CD4-positive, alpha-beta T cell treated with Interleukin-4 for 4 hours (primary cell): ENCODE measurements at places on chromosomes 13 and 19.

DNA sequence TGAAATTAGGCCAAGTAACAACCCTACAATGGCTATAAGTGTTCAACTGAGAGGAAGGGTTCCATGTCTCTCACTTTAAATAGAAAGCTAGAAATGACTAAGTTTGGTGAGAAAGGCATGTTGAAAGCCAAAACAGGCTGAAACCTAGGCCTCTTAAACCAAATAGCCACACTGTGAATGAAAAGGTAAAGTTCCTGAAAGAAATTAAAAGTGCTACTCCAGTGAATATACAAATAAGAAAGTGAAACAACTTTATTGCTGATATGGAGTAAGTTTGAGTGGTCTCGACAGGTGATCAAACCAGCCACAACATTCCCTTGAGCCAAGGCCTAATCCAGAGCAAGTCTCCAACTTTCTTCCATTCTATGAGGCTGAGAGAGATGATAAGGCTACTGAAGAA lies 209.6 kb downstream of the KLF12 start:
- no peak for DNase-seq

DNA sequence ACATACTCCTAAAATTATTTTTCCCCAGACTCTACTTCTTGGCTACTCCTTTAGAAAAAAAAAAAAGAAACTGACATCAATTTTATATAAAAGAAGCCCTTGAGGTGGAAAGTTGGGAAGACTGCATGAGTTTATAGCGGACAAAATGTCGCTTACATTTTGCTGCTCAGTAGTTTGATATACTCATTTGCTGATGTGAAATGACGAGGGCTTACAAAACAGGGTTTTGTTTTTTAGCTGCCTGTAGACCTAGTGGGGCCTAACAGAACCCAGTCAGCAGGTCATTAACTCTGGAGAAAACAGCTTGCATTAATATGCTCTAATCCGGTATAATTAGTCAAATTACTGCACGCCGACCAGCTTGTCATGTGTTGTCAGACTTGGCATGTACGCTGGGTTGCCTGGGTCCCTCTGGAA lies 37.6 kb upstream of the MAB21L1 start:
- no peak for DNase-seq

DNA sequence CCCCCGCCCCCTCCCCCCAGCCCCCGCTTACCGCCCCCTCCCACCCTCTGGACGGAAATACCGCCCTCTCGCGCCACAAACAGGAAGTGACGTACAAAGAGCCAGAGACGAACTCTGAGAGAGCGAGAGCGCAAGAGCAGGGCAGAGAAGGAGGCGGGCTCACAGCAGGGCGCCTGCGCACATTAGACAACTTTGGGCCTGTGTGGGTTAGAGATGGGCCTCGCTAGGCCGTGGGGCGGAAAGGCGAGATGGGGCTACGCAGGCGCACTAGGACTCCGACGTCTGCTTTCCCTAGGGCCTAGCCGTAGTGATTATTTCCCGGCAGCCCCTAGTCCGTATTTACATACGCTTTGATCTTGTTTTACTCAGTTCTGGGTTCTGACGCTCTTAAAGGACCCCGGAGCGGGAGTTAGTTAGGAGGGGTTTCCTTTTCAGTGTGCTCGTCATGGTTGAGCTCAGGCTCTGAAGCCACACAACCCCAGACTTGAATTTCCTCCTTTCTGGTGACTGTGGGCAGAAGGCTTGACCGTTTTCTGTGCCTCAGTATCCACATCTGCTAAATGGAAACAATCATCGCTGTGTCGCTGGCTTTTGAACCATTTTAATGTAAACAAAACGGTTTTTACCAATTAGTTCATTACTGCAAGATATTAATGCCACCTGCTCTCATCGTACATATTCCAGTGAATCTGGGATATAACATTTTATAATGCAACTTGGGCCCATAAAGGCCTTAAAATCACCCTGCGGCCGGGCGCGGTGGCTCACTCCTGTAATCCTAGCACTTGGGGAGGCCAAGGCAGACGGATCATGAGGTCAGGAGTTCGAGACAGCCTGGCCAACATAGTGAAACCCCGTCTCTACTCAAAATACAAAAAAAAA lies 449 bp upstream of the AKT2 start:
- DNase-seq, result peak; percentile 100

GRCh38 chr19:54206030-54206830 lies 5.6 kb downstream of the RPS9 start:
- DNase-seq, result no peak

DNA sequence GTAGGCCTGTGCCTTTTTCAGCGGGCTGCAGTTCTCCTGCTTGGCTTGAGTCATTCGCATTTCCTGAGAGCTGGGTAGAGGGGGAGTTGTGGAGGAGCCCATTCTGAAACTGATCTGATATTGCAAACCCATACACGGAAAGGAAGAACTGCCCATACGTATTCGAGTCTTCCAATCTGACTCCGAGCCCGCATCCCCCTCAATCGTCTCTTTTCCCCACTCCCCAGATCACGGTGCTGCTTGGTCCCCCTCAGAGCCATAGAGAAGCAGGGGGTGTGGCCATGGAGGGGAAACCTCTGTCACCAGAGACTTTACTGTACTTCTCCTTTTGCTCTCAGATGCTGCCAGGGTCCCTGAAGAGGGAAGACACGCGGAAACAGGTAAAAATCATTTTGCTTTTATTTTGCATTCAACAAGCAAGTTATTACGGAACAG lies at the start of gene CD22:
TSS of gene CD22 (plus strand) at position 337 of the 435 bp plus-strand sequence. CDS start 2,854 bp downstream, outside the sequence.
- DNase-seq, result no peak

DNA sequence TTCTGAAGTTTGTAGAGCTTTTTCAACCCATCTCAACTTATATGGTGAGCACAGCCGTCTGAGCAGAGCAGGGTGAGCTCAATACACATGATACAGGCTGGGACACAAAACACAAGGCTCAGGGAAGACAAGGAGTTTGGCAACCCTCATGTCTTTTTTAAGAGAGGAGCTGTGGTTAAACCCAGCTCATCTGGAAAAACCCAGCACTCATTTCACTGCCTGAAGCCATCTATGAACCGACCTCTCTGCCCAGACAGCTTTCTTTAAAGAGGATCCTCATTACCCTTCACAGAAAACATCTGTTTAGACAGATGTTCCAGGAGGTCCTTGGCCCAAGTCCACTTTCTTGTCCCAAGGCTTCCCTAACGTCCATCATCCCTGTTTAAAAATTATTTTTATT lies 170.0 kb upstream of the TSHZ3 start:
- no peak for DNase-seq
